Fibroblast of skin of right biceps (primary cell): ENCODE measurements at places on chromosomes 11 and 22.

GRCh38 chr11:72493426-72494108 lies 59.2 kb upstream of the CLPB start:
- DNase-seq: no peak

GRCh38 chr11:74175920-74176319 lies 4.8 kb downstream of the PPME1 start:
- no peak for DNase-seq

DNA sequence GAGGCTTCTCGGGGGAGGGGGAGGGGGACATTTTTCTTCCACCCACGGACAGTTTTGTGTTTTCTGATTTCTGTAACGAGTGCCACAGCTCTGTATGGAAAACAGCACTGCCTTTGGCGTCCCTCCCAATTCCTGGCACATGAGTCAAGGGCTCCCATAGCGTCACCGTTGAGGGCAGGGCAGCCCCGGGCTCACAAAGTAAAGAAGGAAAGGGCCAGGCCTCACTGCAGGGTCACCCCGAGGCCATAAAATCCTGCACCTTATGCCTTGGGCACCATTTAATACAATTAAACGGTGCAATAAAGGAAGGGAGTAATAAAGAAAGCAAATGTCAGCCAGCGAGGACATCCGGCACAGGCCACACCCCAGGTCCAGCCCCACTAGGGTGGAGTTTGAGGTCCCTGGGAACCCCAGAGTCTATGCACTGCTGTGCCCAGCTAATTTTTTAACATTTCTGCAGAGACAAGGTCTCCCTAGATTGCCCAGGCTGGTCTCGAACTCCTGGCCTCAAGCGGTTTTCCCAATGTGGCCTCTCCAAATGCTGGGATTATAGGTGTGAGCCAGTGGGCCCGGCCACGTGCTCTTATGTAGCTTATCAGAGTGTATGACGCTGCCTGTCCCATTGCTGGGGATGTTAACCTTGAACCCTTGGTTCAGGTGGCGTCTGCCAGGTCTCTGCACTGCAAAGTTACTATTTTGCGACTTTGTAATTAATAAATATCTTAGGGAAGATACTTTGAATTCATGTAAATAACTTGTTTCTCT lies 13.6 kb upstream of the MUC2 start:
- peak; percentile 80 for DNase-seq

DNA sequence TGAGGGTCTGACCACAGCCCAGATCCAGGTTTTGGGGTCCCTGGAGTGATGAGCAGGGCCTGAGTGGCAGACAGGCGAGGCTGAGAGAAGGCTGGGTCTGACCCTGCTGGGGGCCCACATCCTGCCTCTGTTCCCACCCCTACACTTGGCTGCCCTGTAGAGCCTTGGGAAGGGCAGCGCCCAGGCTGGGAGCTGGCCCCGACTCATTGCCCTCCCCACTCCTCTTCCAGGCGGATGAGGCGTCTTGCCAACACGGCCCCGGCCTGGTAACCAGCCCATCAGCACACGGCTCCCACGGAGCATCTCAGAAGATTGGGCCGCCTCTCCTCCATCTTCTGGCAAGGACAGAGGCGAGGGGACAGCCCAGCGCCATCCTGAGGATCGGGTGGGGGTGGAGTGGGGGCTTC lies 4.9 kb downstream of the DERL3 start:
- no peak for DNase-seq

GRCh38 chr22:33350961-33351360 lies 292.8 kb upstream of the SYN3 start:
- DNase-seq: no peak

- no peak for DNase-seq
Observed at GRCh38 chr11:128747728-128748148, 53.9 kb downstream of the FLI1 start.

GRCh38 chr22:27984723-27985122 lies 65.7 kb upstream of the PITPNB start:
- no peak for DNase-seq

DNA sequence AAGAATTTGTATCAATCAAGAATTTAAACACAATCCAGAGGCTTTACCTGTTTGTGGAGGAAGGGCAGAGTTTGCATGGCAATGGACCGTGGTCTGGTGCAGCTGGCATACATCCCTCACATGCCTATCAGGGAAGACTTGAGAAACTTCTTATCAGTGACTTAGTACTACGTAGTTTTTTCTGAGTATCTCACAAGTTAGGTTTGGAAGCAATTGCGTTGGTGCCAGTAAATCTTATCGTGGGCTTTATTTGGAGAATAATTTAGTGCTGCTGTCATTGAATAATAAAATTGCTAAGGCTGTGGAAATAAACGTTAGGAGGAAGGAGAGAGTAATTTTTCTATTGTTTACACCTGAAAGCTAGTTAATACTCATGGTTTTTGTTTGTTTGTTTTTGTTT lies 72.3 kb downstream of the PRMT3 start:
- DNase-seq: no peak

- no peak for DNase-seq
Observed at GRCh38 chr11:43943372-43943930, 1.0 kb downstream of the C11orf96 start.

GRCh38 chr11:132549001-132549400 lies 983.3 kb downstream of the OPCML start:
- peak; percentile 20 for DNase-seq

DNA sequence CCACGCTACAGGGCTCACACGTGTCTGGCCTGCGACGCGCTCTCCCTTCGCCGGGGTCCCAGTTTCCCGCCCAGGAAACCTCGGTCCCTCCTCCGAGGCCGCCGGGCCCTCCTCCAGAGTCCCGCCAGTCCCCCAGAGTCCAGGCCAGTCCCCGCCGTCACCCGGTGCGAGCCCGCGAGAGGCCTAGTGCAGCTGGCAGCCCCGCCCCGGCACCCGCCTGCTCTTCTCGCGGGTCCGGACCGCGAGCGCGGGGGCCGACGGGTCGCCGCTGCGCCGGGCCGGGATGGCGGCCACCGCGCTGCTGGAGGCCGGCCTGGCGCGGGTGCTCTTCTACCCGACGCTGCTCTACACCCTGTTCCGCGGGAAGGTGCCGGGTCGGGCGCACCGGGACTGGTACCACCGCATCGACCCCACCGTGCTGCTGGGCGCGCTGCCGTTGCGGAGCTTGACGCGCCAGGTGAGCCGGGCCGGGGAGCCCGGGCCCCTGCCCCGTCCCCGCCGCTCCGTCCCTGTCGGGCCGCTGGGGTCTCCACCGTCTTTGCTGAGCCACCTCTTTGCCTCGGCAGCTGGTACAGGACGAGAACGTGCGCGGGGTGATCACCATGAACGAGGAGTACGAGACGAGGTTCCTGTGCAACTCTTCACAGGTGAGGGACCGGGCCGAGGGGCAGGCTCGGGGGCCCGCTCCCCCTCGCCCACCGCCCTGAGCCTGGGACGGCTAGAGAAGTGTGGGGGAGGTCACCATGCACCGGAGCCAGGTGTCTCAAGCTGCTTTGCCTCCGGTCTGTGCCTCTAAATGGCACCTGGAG lies at the start of gene PTPMT1:
PTPMT1 (plus strand) TSS at position 260 of the 809 bp plus-strand sequence; CDS start at position 284, 24 bp downstream.
- DNase-seq: peak; percentile 82
